ENCODE measurements at places on chromosomes 3 and 15.

- DNase-seq = no peak
Measured at GRCh38 chr3:139113231-139113992, 68.7 kb upstream of the PRR23C start.

- no peak for DNase-seq
Measured at GRCh38 chr15:37097144-37097919, 3.0 kb downstream of the MEIS2 start.

DNA sequence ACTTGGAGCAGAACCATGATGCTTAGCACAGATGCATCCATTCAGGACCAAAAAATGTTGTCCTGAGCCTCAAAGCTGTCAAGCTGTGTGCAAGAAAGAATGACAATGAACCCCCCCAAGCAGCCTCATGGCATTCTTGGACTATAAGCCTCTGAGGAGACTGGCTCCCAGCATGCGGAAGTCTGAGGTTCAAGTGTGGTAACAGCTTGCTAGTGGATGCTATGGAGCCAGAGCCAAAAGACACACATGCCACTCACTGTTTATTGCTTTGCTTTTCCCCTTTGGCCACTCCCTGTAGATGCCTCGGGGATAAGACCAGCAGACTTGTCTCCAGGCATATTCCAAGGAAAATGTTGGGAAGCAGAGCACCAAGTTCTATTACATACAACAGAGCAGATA, 38.2 kb upstream of the SNRK start:
- no peak for DNase-seq

DNA sequence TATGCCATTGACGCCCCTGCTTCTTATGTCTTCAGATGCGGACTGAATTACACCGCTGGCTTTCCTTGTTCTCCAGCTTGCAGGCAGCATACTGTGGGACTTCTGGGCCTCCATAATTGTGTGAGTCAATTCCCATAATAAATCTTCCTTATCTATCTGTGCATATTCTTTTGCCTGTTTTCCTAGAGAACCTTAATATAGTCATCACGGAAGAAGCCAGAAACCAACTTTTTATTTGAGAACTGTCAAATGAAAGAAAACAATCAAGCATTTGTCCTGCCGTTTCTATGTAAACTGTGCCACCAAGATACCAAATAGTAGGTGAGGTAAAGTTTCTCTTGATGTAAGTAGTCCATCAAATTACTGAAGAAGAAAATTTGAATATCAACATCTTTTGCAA, 51.8 kb upstream of the B3GALNT1 start:
- DNase-seq = no peak

GRCh38 chr3:62164746-62165145, 208.6 kb downstream of the FEZF2 start:
- DNase-seq = no peak

DNA sequence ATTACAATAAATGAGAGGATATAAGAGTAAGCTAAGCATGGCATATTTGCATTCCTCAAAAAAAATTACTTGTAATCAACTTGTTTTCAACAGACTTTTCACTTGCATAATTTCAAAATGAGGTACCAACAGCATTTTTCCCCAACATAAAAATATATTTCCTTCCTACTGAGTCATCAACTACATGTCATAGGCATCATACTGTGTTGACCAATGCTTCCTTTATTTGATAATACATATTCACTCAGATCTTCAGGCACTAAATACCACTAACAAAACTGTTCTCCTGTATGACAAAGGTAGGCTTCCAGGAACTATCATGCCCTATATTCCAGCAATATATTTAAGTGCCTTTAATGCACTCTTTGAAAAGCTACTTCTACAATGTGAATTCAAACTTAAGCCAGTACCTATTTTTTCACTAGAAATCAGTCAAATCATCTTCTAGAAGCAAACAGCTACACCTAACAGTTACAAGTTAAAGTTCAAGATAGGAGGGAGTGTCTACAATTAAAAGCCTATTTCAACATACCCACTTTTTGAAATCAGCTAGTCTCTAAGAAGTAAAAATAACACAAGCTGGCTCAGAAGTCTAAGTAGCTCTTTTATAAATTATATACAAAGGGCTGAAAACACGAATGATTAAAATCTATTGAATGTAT, 11.3 kb downstream of the ADAM10 start:
- DNase-seq = no peak

- no peak for DNase-seq
Measured at GRCh38 chr3:9781978-9782603, 10.2 kb downstream of the TADA3 start.

GRCh38 chr3:31808143-31808720, 172.8 kb downstream of the OSBPL10 start:
- DNase-seq = no peak

DNA sequence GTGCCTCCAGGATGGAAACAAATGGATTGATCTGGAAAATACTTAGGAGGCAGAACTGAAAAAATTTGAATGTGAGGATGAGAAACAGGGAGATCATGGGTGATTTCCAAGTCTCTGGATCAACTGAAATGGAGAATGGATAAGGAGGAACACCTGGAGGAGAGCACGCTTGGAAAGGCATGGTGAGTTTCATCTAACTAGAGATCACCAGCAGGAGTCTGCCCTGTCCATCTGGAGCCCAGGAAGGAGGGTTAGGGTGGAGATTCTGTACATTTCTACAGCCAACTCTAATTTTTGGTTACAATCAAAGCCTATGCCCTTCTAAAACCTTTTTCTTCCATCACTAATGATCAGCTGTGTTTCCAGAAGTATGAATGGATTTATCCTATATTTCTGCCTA, 995.9 kb upstream of the CFAP20DC start:
- DNase-seq = no peak

DNA sequence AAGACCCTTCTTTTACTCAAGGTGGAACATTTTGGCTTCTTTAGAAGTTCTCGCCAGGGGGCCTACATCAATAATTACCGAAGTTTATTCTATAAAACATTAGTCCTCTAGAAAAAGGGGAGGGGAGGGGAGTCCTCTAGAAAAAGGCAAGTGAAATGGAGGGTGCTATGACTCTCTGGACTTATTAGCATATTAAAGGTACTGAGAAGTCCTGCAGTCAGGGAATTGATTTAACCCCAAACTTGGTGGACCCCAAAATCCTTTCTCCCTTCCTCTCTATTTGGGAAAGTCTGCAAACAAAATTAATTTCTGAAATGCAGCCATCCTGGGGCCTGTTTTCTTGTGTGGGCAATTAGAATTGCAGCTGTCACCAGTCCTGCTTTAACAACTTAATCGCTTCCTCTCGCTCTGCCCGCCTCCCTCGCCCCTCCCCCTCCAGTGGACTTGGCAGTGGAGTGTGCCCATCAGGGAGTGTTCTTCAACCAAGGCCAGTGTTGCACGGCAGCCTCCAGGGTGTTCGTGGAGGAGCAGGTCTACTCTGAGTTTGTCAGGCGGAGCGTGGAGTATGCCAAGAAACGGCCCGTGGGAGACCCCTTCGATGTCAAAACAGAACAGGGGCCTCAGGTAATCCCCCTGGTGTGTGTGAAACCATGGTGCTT, 18.9 kb upstream of the LRRK1 start:
- DNase-seq = no peak

DNA sequence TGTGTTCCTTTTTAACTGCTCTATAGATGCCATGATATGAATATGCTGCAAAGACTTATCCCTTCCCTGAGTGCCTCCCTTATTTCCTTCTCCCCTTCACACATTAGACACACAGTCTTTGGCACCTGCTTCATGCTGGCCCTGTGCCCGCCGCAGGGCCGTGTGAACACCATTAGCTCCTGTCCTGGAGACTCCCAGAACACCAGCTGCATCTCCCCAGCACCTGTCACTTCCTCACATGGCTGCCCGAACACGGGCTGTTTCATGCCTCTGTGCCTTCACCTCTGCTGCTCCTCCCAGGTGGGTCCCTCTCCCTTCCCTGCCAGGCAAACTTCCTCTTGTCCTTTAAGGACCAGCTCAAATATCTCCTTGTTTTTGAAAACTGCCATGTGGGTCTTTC, 40.5 kb upstream of the SEC13 start:
- DNase-seq = no peak

DNA sequence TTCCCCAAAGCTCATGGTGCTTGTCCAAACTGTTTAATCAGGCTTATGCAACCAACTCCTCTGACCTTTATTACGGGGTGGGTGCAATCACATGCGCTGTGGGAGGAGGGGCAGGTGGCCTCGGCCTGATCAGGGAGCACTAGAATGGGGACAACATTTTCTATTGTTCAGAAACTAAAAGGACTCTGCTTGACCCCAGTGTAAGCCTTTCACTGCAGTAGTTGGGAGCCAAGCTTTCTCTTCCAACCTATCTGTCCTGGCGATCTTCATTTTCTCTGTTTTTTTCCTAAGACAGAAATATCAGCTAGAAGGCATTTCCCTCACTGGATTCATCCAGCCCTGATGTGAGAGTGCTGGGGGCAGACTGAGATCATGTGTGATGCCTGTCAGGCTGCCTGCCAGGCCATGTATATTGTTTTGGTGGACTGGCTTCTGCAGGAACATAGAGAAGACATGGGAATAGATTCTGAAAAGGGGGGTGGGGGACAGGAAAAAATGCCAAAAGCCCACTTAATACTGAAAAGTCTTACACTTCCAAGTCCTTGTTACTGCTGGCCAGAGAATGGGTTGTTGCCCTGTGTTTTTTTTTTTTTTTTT, 627.0 kb upstream of the TBL1XR1 start:
- DNase-seq = no peak

- DNase-seq = no peak
Measured at GRCh38 chr3:37492977-37493471, 318.6 kb upstream of the LRRFIP2 start.

DNA sequence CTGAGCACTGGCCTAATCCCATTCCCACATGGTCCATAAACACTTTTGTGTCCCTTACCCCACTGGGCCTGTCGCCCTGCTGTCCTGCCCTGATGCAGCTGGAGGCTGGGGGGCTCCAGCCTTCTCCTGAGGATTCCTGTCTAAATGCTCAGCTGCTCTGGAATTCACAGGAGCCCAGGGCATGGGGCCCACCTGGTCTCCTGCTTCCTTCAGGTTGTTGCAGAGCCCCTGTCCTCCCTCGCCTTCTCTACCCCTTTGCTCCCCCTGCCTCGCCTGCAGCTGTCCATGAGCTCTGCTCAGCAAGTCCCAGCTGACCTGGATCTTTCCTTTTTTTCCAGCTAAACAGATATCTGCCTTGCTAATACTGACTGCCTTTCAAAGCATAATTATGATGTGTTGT, 286.9 kb downstream of the XXYLT1 start:
- no peak for DNase-seq

DNA sequence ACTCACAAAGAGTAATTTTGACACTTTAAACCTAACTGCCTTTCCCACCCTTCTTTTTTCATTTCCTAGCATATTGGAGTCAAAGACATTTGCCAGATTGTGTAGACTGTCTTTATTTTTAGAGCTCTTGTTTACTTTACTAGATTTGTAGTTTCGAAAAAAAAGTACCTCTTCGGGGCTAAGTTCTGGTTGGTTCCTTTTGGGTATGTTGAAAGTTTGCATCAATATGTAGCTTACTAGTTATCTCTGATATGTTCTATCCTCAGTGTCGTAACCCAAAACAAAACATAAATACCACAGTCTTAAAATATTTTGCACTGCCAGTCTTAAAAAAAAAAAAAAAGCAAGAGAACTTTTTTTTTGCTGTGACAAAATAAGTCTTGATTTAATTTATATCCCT, 52.2 kb downstream of the REC114 start:
- DNase-seq = no peak

DNA sequence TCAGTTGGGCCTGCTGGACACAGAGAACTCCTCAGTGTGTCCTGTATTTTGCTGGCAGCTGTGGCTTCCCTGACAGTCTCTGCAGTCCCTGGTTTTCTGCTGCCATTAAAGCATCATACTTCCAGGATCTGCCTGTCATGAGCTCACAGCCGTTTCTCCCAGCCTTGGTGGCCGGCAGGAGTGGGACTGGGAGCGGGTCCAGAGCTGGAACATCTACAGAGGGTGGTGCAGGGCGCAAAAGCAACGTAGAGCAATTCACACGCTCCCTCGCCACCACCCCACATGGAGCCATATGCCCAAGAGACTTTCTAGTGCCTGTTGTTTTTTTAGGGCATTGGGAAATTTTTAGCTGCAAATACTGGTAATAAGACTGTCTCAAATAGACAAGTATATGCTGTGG, 33.6 kb downstream of the ABTB1 start:
- DNase-seq = no peak

GRCh38 chr3:141920701-141921100, 44.3 kb downstream of the ATP1B3 start:
- DNase-seq = no peak

DNA sequence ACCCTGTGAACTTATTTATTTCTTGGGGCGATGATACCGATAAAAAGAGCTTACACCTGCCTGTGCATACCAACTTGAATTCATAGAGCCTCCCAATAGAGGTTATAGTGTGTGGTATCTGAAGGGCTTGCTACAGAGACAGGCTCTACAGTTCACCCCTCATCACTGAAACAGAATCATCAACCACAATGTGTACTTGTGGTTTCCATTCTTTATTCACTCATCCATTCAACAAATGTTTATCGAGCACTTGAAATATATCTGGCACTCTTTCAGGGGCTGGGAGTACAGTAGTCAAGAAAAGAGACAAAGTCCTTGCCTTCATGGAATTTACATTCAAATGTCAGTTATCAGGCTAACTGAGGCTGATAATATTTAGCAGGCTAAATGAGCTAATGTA, 134.4 kb upstream of the SKOR1 start:
- DNase-seq = no peak

DNA sequence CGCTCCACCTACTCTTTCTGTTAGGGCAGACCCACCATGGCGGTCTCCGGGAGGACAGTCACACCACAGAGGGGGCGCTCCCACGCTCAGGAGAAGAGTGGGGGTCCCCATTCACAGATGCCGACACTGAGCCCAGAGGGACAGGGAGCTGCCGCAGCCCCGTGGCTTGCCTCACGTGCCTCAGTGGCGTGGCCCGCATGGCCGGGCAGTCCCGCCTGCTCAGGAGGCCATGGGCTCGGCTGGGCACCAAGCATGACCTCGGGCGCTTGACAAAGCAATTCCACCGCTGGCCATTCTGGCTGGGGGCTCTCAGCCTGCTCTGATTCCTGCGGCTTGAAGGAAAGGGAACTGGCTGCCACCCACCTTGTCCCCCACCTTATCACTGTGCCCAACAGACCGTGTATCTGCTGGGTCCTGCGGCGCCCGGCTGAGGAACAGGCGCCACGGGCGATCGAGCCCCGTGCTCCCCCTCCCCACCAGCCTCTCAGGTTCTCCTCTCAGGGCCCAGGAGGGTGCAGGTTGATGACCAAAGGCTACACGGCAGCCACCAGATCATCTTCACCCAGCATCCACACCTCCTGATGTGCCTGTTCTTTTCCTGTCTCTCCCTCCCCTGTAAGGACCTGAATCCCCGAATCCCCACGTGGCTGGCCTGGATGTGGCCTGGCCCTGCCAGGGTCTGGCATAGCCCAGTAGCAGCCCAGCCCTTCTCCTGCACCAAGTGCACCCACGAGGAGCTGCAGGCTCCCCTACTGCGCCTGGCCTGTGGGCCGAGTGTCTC, 20.7 kb downstream of the CYFIP1 start:
- DNase-seq = no peak

- DNase-seq = no peak
Measured at GRCh38 chr3:127069814-127070440, 87.0 kb downstream of the PLXNA1 start.

GRCh38 chr3:197298945-197299854, 788 bp upstream of the DLG1 start:
- no peak for DNase-seq

- no peak for DNase-seq
Measured at GRCh38 chr3:171791692-171792076, 18.6 kb downstream of the PLD1 start.
